ENCODE measurements at places on chromosomes 4 and X. TPM values are rescaled to one million over a fixed set of nuclear protein-coding genes. Genes with fewer than 3 reads are reported as not detected.

The TAF7L gene
- total RNA-seq: 0.08 TPM

GRCh38 chr4:156293657-156294297 is 340.1 kb upstream of the CTSO start:
- DNase-seq: no peak

DNA sequence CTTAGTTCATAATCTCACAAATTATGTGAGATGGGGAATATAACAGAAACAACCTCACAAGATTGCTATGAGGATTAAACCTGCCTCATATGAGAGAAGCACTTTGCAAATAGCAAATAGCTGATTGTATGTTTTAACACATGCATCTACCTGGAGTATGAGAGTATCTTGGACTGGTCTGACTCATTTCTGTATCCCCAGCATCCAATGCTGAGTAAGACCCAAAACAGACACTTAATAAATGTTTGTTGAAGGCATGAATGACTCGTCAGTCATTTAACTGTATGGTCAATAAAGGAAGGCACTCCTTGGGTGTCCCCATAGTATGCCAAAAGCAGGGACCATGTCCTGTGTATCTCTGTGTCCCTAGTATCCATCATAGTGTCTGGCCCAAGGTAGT is 350.9 kb upstream of the F9 start:
- no peak for DNase-seq

The AMOT gene
- total RNA-seq: 6.1 TPM

The TCEAL5 gene
- 0.19 TPM for total RNA-seq

The INTU gene
- 5.2 TPM for total RNA-seq

The ABCG2 gene
- 1.6 TPM for total RNA-seq

GRCh38 chr4:110395421-110395820 is 80.5 kb upstream of the ENPEP start:
- no peak for DNase-seq

DNA sequence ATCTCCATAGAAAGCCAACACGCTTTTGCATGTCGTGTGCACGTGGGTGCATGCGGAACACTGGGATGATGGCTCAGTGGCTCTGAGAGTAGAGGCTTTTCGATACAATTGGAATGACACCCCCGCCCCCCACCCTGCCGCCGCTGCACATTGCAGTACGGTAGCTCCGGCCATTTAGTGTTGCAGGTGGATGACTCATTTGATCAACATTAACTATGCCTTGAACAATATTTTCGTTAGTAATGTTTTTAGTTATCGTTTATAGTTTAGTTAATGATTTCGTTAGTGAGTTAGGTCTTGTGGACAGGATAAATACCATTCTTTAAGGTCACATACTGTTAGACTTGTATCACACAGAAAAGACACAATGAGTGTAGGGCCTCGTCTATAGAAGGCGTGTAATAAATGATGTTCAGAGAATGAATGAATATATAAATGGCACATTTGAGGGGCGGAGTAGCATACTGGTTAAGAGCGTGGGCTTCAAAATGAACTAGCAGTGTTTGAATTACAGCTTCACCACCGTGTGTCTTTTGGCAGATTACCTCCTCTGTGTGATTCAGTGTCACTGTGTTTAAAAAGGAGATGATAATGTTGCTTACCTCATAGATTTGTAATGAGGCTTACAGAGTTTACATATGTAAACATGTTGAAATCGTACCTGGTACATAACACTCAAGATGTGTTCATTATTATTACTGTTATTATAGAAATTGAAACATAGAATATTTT is 67.2 kb upstream of the TENM3 start:
- DNase-seq: no peak

DNA sequence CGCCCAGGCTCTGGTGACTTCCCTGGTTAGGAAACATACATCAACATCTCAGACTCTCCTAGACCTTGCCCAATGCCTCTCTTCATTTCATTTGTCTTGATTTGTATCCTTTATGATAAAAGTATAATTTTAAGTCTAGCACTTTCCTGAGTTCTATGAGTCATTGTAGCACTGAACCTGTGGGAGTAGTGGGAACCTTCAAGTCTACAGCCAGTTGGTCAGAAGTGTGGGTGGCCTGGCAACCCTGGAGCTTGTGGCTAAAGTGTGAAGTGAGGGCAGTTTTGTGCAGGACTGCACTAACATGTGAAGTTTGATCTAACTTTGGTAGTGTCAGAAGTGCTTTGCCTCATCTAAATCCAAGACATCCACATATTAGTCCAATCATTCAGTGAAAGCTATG is 259.3 kb upstream of the IGFBP7 start:
- DNase-seq: no peak

The MORC4 gene
- 2.6 TPM for total RNA-seq

The P2RY4 gene
- total RNA-seq: not detected

- no peak for DNase-seq
Measured at GRCh38 chr4:79886557-79886956, 186.5 kb downstream of the ANTXR2 start.

DNA sequence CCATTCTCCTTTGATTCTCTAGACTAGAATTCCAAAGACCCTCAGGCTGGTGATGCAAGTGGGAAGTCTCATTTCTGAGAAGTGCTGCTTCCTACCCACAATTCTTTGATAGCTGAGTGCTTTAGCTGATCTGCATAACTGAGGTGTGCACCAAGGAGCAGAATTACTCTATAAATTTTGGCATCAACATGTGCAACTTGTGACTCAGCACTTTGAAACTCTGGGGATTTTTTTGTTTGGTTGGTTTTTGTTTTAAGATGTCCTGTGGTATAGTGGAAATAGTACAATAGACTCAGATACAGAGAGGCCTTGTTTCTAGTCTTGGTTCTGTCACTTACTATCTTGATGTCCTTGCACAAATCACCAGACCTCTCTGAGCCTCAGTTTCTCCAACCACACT is 148.4 kb downstream of the AR start:
- DNase-seq: no peak

The MAGED4 gene
- 0.47 TPM for total RNA-seq

DNA sequence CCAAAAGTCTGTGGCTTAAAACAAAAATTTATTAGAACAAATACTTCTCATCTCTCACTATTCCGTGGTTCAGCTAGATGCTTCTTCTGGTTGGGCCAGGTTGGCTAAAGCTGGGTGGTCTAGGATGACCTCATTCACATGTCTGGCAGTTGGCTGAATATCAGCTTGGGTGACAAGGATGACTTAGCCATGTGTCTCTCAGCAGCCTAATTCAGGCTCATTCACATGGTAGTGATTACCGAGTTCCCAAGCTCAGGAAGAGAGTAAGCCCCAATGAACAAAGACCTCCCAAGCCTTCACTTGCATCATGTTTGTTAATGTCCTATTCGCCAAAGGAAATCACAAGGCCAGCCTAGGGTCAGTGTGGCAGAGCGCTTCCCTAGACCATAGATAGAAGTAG is 119.4 kb downstream of the FANCB start:
- no peak for DNase-seq

The ANOS1 gene
- 5.0 TPM for total RNA-seq

The REPS2 gene
- 7.6 TPM for total RNA-seq

Data from left ventricle myocardium inferior (tissue), 1 donor.